ENCODE measurements at places on chromosomes 2 and 18.

DNA sequence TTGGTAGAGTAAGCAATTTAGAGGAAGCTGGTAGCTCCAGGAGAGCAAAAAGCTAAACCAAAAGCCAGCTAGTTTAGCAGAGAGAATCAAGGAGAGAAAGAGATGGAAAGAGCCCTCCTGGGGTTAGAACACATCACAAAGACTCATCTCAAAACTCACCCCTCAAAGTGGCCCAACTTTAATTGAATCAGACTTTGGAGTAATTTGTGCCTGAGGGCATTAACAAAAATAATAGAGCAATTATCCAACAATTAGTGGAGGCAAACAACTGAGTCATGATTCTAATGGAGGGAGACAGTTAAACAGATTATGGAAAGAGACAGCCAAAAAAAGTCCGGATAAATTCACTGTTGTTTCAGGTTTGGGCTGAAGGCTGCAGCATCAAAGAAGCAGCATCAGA lies 417.4 kb downstream of the KCNJ3 start:
- no peak for DNase-seq

- no peak for DNase-seq
Observed at GRCh38 chr2:28325567-28326468, 66.8 kb upstream of the FOSL2 start.

DNA sequence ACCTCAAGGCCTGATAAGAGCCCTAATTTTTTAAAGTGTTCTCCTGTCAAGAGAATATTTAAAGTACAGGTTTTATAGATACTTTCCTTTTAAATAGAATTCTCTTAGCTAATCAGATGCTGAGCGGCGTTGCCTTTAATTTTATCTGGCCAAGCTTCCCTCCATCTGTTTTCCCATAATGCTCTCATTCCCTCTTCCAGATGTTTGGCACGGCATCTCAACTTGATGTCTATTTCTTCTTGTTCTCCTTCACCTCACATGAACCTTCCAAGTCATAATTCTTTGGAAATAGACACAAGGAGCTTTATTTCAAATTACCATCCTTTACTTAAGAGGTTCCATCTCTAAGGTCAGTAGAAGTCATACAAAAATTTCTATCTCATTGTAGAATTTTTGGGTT lies 76.1 kb upstream of the CPO start:
- DNase-seq, result no peak

DNA sequence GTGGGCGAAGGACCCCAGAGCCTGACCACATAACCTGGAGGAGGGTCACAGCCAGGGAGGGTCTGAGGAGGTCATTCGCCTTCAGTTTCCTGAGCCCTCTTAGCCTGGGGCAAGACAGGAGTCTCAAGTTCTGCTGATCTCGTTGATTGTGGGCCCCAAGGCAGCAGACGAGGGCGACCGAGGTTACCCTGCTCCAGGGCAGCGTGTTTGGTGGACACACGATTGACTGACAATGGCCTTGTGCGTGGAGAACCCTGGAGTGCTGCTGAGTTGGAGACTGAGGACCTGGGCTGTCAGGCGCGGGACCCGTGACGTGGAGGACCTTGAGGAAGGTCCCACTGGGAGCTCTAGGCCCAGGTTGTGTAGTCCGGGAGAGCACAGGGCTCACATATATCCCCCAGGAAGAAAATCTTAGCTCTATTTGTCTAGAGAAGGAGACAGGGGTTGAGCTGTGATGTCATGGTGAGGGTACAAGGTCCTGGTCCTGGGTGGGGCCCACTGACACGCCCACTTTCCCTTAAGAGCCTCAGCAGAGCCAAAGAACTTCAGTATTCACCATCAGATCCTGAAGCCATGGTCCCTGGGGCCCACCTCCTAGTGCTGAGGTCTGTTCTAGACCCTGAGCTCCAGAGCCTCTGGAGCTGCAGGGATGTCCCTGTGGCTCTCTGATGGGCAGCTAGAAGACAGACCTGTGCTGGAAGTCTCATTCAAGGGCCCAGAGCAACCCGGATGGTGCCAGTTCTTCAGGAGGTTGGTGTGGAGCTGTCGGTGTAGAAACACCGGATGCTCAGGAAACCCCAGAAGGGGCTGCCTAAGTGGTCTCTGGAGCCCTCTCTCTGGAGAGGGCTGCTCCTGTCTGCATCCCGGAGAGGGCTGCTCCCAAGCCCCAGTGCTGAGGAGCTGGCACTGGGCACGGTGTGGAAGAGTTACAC lies 53.1 kb downstream of the DYSF start:
- DNase-seq, result no peak

DNA sequence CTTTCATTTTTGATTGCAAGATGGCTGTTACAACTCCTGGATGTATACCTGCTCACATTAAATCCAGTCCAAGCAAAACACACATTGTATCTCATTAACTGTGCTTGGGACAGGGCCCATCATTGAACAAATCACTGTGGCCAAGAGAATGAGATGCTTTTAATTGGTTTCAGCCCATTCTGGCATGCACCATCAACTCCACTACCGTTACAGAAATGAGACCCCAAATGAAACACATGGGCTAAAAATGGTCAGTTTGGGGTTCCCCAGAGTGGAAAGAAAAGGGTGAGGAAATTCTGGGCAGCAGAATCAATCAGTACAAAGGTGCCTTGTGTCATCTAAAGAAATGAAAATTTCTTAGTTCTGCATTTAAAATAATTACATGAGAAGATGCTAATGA lies 52.7 kb downstream of the FAM171B start:
- DNase-seq, result no peak

GRCh38 chr2:32591669-32592463 lies 36.0 kb upstream of the TTC27 start:
- DNase-seq, result no peak

- DNase-seq, result no peak
Observed at GRCh38 chr2:122451040-122451439, 695.6 kb downstream of the TSN start.

DNA sequence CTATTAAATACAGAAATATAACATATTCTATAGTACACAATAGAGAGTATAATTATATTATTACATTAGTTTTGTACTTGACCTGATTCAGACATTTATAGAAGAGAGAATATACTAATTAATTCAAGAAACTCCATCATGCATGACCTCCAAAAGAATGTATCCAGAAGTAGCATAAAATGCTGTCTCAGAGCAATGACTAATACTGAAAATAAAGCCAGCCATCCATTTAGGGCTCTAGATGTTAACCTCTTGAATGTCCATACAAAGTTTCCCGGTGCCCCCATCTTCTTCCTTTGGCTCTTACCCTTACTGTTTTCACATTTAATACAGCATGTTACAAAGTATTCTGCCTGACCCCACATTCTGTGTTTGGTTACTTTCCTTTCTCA lies 102.0 kb downstream of the ARHGAP15 start:
- no peak for DNase-seq

DNA sequence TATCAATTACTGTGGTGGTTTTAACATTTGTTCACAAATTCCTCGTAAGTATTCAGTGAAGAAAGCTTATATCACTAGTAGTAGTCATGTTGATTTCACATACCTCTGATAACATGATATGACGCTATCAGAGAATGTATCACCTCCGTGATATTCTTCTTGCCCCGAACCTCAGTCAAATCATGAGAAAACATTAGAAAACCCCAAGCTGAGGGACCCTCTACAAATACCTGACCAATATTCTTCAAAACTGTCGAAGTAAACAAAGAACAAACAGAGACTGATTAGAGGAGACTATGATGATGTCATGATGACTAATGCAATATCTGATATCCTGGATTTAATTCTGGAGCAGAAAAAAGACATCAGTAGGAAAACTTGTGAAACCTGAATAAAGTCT lies 85.6 kb upstream of the SPOPL start:
- DNase-seq, result no peak

DNA sequence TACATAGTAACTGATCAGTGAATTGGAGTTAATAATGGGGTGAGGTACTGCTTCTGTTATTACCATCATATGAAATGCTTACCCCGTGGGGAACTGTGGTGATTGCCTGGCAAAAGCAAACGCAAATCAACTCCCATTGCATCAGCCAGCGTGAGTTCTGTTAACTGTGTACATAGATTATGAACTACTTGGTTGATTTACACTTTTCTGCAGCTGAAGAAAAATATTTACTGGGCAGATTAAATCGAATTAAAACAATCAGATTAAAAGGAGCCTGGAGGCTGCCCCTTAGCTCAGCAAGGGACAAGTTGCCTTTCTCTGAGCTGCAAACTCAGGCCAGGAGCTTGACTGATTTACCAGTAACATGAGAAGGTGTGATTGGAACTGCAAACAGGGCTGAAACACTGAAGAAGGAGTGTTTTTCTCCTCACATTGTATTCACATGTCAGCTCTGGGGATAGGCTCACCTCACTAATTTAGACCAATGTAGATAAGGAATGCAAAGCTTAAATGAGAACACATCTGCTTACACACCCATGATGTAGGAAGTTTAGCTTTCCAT lies 220.1 kb downstream of the OSR1 start:
- DNase-seq, result no peak

GRCh38 chr2:1614564-1614963 lies 129.8 kb downstream of the PXDN start:
- DNase-seq, result no peak

GRCh38 chr2:221792971-221793521 lies 220.9 kb upstream of the EPHA4 start:
- DNase-seq, result no peak

GRCh38 chr18:36780748-36781147 lies 48.1 kb downstream of the TPGS2 start:
- no peak for DNase-seq

DNA sequence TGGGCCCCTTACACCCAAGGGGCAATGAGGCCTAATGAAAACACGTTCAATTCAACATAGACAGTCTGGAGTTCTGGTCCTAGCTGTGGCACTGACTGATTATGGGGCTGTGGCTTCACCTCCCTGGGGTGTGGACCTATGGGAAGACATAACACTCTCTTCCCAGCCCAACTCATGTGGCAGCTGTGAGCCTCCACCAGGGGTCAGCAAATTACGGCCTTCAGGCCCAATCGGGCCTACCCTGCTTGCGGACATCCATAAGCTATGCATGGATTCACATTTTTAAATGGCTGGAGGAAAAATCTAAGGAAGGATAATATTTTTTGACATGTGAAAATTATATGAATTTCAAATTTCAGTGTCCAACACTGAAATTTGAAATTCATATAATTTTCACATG lies 101.3 kb downstream of the LOXHD1 start:
- DNase-seq, result no peak

DNA sequence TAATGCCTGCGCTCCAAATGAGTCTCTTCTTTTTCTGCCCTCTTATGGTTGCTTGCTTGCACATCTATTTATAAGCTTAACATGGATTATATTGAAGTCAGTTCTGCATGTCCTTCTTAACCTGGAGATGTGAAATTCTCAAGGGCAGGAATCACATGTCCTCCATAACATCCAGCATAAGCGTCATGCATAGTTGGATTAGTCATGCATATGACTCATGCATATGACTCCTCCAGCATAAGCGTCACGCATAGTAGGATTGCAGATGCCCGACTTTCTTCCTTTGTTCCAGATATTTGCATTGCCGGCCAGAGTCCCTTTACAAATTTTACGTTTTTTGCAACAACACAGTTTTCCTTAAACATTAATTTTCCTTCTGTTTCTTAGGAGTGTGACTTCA lies 308.6 kb downstream of the TGIF1 start:
- DNase-seq, result no peak

DNA sequence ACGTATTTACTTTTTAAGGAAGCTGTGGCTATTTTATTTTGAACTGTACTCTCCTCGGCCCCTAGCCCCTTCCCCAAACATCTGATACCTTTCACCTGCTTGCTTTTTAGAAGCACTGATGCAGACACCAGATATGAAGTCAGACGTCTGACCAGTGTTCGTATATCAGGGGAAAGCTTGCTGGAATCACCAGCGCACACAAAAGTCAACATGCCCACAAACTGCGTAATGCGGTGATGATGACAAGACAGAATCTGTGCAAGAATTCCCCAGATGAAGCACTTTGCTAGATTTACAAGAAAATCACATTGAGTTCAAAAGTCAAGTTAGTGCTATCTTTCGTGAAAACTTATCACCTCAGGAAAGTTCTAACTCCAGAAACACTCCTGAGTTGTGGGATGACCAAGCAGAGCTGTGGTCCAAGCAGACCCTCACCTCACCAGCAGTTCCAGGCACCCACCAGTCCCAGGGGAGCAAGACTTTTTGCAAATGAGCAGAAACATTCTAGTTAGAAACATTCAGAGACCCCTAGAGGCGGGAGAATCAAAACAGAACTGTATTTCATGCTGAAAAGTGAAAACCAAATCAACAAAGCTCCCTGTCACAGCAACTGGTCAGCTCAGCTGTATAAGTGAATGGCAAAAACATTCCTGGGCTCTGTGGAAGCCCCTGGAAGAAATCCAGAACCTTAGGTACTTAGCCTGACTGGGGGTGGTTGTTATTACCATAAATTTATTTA lies 55.7 kb downstream of the INO80C start:
- DNase-seq, result no peak

- DNase-seq, result no peak
Observed at GRCh38 chr2:142989273-142990204, 112.1 kb downstream of the KYNU start.

GRCh38 chr18:47985866-47986265 lies 55.4 kb upstream of the SMAD2 start:
- no peak for DNase-seq

GRCh38 chr2:85888020-85888683 lies 638 bp downstream of the ST3GAL5 start:
- no peak for DNase-seq
